Aorta (tissue), 5 donors: ENCODE measurements at places on chromosomes 12 and 14. TPM values are rescaled to one million over a fixed set of nuclear protein-coding genes. Genes with fewer than 3 reads are reported as not detected.

DNA sequence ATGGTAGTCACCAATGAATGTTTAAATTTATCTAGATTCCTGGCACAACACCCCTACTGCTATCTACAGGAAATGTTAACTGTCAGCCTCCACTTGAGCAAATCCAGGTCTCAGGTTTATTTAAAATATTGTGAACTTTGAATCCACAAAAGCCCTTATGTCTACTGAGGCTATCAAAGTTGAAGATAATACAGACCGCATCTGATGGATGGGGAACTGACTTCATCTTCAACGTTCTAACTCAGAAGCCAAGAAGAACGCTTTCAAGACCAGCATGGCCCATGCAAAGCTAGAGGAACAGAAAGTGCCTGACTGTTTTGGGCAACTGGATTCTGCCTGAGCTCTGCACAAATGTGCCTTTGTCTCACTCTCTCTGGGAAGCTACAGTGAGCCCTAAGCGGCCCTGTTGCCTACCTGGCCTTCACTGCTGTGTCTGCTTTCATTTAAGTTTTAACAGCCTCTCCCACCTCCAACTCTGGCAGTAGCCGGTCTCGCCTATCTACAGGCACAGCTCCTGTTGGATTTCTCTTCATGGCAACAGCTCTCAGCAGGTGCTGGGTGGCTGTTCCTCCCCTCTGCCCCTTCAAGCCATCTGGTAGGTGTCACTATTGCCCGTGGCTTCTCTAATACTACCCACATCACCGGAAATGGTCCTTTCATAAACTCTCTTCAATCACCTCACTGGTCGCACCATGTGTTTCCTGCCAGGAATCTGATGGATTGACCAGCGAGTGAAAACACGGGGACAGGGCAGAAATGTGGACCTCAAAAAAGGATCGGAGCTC lies 112.1 kb upstream of the OVCH1 start:
- DNase-seq: no peak

- no peak for DNase-seq
These were observed 5.6 kb downstream of the CHFR start for GRCh38 chr12:132881818-132882217.

- DNase-seq: no peak
These were observed 803.5 kb downstream of the FLRT2 start for GRCh38 chr14:86333493-86333892.

DNA sequence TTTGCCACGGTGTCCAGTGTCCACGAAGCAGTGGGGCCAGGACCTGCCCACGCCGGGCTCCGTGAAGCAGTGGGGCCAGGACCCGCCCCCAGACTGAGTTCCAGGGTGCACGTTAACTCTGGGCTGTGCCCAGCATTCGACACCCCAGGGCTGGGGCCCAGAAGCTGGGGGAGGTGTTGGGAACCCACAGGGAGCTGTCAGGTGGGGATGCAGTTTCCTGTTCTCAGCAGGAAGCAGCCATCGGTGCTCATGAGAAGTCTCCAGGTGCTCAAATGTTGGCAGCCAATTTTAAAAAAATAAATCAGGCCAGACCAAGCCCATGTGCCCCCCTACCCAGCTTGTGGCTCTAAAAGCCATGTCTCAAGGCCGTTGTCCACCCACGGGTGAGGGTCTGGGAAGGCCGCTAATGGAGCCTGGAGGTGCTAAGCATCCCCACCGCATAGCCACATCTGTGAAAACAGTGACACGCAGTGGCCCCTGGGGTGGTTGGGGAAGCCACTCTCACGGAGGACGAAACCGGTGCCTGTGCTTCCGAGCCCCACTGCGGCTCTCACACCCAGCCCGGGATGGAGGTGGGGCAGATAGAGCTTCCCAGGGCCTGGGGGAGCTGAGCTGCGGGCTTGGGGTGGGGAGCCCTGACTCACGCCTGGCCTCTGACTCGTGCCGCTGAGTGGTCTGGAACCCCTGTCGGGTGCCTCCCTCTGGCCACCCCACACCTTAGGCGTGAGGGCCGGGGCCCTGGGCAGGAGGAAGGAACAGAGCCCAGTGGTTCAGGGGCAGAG lies 53.5 kb downstream of the FBRSL1 start:
- no peak for DNase-seq

GRCh38 chr12:107091989-107092641 lies 1.2 kb downstream of the CRY1 start:
- DNase-seq: no peak

- DNase-seq: no peak
These were observed 107.9 kb downstream of the ALG10B start for GRCh38 chr12:38424436-38424835.

WNT1 gene
- not detected for total RNA-seq

PLEKHD1 gene
- total RNA-seq: 0.26 TPM

C12orf54 gene
- not detected for total RNA-seq
